GM10248 (cell line): ENCODE measurements at places on chromosomes 1 and 21.

DNA sequence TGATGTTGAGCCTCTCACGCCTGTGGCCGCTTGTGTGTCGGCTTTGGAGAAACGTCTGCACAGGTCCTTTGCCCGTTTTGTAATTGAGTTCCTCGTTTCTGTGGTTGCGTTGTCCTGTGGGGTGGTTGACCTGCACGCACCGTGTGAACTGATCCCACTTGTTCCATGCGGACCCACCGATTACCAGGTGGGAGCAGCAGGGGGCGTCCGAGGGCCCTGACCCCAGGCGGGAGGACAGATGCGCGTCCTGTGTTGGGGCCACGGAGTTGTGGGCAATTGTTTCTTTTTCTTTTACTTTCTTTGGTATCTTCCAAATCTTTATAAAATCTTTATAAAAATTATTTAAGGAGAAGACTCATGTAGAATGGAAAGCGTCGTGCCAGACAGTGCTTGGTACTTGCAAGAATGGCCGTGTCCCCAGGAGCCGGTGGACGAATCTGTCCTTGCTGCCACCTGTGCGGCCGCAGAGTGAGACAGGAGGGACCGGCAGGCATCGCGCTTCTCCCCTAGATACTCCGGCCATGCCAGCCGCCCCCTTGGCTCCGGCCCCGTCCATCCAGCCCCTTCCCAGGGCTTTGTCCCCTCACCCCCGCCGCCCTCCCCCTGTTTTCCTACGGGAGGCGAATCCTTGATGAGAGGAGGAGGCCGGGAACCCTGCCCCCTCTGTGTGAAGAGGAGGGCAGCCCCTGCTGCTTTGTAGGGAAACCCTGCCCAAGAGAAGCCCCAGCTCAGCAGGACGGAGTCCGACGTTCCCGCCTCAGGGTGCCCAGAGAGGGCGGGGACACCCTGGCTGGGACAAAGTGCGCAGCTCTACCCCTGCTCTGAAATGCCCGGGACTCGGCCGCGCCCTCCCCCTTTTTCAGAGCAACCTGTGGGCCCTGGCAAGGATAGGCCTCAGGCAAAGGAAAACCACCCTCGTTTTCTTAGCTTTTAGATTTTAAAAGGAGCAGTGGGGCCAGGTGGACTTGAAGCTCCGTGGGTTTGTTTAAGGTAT lies 41.7 kb downstream of the PRKCZ start:
- DNase-seq = peak; percentile 69

- DNase-seq = no peak
Observed at GRCh38 chr1:206556047-206556749, 48.9 kb downstream of the RASSF5 start.

GRCh38 chr1:30879940-30880677 lies 28.4 kb downstream of the SDC3 start:
- no peak for DNase-seq

GRCh38 chr21:42427809-42428419 lies 24.2 kb downstream of the UBASH3A start:
- DNase-seq = no peak
